ENCODE measurements at places on chromosomes 3 and 15.

- DNase-seq, result no peak
These were observed 60.0 kb upstream of the CHD2 start for GRCh38 chr15:92840149-92840548.

DNA sequence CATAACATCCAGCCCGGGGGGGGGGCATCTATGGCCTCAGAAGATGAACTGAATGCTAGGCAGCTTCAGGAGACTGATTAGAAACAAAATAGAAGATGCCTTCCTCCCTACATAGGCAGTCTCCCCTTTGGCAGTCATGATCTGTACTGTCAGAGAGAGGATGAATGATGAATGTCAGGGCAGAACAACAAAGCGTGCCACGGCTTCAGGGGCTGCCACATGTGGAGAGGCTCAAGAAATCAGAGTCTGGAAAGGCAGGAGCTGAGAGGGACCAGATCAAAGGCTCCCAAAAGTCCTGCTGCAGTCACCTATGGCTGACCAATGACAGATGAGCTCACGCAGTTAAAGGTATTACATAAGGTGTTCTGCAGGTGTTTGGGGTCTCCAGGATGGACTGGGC, 180.4 kb downstream of the UACA start:
- no peak for DNase-seq

DNA sequence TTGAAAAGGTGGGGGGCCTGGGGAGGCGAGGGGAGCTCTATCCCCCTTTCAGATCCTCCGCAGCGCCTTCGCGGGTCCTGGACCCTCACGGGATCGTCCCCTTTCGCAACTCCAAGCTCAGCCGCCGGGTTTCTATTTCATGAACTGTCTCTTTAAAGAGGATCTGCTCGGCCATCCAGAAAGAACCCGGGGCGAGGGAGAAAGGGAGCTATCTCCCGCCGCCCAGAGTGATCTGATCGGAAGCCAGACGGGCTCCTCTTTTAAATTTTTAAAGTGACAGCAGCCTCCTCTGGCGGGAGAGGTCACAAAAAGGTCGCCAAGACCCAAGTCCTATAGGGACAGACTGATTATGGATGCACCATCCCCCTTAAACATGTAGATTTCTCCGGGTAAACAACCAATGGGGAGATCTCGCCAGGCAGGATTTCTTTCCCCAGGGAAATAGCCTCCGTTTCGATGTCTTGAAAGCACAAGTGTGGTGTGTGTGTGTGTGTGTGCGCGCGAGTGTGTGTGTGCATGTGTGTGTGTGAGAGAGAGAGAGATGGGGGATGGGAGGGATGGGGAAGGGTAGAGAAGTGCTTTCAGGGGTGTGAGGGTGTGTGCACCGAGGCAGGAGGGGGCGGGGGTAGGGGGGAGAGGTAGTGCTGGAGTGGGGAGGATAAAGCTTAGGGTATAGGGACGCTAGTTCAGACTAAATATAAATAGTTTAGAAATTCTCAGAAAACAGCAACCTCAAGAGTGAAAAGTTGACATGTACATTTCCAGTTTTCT, 516.1 kb downstream of the MECOM start:
- no peak for DNase-seq

DNA sequence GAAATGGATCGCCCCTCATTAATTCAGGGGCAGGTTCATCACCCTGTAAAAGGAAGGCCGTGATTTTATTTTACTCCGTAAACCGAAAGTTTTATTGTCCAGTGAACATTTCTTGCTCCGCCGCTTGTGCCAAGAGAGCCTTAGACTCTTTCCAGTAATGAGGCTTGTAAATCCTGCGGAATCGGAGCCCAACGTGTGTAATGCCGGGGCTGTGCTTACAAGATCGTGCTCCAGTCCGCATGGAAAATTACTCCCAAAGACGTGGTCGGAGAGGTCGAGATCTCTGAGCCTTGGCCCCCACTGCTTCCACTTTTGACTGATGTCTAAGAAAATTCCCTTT, 649 bp upstream of the PLOD2 start:
- no peak for DNase-seq

GRCh38 chr3:119774444-119774843, 7.5 kb upstream of the NR1I2 start:
- DNase-seq, result no peak

DNA sequence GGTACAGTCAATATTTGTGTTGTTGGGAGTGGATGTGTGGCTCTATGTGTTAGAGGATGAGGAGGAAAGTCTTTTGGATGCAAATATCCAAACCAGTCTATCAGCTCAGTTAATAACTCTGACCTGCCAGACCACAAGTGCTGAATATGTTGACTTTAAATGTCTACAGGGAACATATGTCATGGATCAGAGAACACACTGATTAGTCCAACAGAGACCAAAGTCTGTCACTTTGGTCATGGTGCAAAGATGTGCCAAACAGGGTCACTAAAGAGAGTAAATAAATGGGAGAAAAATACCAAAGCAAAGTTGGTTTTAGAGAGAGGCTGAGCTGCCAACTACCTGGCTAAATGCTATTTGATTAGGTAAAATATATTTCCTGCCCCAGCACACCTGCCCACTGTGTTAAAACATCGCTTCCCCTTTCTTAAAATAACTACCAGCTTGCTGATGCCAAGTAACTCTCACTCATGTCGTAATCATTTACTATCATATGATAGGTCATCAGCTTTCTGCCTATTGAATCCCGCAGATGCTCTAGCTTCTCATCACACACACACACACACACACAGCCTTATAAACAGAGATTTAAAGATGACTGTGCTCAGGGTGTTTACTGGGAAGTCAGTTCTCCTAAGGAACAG, 173.3 kb downstream of the PDZRN3 start:
- DNase-seq, result no peak

Measured in activated naive CD4-positive, alpha-beta T cell treated with Interleukin-2 at 50 U/mL for 16 hours (primary cell).